Substantia nigra (tissue), 51 donors: ENCODE measurements at places on chromosomes 2 and 18.

DNA sequence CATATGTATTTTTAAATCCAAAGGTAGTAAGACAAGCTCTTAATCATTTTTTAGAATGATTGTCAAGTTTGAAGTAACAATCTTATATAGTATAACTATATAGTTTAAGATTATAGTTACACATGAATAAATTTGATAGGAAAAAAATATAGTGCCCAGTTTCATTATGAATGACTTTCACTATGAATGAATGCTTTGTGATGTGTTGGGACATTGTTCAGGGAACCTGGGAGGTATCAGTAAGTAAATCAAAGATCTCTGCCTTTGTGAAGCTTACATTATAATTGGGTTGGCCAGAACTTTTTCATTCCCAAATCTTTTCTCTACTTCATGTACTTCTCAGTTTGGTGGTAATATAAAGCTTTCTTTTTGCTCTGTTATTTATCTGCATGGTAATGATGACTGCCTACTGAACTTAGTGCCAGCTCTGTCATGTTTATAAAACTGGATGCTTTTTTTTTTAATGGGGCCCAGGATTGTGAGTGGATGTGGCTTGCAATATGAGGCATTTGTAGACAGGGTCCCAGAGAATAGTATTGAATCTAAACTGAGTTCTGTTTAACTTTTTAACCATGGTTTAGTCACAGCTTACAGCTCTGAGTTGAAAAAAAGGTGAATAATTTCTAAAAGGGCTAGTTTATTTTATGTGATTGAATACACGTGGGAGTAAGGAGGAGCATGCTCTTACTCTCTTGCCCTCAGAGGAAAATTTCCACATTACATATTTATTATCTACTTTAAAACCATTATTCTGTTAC is 23.3 kb downstream of the GLS start:
- no peak for DNase-seq

GRCh38 chr2:109591206-109591605 is 22.6 kb downstream of the SEPTIN10 start:
- no peak for DNase-seq

DNA sequence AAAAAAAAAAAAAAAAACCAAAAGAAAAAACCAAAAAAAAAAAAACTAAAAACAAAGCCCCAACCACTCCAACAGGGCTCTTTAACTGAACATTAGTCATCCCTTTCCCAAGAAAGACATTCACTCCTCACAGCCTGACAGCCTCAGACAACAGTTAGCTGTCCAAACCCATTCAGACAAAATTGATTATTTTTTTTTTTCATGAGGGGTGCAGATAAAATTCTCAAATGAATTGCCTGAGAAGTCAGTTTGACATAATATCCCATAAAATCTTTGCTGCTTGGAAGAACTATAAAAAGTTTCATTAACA is 206.1 kb upstream of the REV1 start:
- DNase-seq: no peak

- DNase-seq: no peak
Measured at GRCh38 chr2:47040651-47041050, 114.5 kb downstream of the STPG4 start.

GRCh38 chr2:174553811-174554493 is 43.7 kb downstream of the WIPF1 start:
- DNase-seq: no peak

DNA sequence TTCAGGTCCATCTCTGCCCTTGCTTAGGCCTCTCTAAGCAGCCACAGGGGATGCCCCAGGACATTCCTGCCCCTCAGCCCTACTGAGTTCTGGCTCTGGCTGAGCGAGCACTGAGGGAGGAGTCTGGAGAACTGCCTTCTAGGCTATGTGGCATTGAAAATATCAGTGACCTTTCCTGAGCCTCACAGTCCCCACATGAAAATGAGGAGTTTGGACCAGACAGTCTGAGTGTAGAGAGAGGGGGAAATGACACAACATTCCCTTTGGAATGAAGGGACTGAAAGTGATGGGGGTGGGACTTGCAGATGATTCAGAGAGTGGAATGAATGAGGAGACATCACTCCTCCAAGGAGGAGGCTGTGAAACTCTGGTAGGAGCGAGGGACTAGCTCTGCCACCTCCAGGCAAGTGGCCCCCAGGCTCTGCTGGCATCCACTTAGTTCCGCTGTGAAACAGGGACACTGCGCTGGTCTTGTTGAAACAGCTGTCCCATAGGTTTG is 8.0 kb downstream of the TNS1 start:
- DNase-seq: no peak

DNA sequence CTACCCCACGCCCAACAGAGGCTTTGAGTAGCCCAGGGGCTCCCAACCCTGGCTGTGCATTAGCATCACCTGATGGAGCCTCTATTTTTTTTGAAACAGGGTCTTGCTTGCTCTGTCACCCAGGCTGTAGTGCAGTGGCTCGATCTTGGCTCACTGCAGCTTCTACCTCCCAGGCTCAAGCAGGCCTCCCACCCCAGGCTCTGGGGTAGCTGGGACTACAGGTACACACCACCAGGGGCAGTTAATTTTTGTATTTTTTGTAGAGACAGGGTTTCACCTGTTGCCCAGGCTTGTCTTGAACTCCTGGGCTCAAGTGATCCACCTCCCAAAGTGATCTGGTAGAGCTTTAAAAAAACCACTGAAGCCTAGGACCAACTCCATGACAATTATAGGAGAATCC is 394.8 kb upstream of the ATP5MC3 start:
- DNase-seq: no peak

DNA sequence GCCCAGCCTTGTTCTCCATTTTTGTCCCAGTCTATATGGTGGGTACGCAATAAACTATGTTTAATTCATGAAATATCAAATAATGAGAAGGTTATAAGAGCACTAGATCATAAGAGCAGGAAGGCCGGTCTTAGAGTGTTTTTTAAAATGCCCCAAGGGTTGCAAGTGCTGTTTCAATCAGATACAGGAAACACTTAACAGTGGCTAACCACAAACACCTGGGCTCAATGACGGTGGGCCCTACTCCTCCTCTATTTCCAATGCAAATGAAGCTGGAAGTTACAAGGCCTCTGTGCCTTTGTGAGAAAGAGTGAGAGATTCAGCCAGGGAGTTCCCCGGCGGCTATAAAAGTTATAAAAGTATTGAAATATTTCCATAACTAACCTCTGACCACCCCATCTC is 18.9 kb upstream of the WDR33 start:
- DNase-seq: no peak

- no peak for DNase-seq
Measured at GRCh38 chr2:238043851-238044250, 16.9 kb upstream of the SCLY start.

DNA sequence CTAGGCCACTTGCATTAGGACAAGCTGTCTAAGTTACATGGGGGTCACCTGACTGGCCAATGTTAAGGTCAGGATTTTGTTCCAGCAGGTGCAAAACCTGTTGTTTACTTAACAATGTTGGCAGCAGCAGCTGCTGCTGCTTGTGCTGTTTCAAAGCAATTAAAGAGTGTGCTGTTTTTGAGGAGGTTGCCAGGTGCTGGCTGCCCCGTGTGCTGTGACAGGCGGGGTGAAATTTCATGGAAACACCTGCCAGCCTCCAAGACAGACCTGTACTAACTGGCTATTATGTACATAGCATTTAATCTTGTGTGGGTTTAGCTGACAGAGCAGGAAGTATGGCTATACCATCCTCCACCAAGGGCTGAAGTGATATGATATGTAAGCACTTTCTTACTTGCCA is 224.9 kb downstream of the ASXL3 start:
- no peak for DNase-seq

GRCh38 chr18:31774962-31775361 is 14.3 kb upstream of the SLC25A52 start:
- no peak for DNase-seq

GRCh38 chr2:11371092-11371937 is 26.9 kb upstream of the ROCK2 start:
- no peak for DNase-seq

DNA sequence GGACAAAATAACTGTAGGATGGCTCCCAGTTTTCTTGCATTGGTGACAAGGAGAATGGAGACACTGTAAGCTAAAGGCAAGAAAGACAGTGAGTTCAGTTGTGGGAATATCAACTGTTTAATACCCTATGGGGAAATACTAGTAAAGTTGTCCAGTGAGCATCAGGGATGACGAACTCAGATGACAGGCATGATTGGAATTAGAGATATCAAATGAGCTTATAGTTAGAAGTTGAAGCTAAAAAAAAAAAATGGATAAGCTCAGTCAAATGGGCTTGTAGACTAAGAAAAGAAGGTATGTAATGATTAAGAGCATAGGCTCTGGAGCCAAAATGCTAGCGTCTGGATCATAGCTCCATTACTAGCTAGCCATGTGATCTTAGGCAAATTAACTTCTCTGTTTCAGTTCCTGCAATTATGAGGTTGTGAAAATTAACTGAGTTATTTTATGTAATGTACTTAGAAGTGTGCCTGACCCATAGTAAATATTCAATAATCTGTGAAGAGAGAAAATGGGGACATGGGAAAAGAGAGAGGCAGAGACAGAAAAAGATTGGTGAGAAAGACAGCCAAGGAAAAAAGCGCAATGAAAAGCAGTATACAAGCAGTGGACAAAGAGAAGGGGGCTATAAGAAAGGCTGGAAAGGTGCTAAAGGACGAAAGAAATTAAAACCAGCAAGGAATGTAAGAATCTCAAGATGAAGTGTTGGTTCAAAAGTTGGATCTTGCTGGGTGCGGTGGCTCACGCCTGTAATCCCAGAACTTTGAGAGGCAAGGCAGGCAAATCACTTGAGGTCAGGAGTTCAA is 95.7 kb upstream of the SLC39A10 start:
- DNase-seq: no peak

DNA sequence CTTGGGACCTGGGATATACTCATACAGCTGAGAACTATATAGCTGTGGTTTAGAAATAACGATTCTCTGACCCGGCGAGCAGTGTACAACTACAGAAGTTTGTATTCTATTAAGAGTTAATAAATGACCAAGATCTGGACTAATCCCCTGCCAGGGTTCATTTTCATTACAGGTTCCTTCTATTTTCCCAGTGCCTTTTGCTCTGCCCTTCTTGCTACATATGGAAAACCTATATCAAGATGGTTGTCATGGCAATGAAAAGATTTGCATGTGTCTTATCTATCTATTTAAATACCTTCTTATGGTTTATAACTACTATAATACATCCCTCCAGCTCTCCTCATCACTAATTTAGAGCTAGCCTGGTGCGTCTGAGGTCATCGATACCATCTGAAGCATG is 965.2 kb downstream of the BCL11A start:
- DNase-seq: no peak

GRCh38 chr2:157473581-157473980 is 29.7 kb upstream of the CYTIP start:
- no peak for DNase-seq

DNA sequence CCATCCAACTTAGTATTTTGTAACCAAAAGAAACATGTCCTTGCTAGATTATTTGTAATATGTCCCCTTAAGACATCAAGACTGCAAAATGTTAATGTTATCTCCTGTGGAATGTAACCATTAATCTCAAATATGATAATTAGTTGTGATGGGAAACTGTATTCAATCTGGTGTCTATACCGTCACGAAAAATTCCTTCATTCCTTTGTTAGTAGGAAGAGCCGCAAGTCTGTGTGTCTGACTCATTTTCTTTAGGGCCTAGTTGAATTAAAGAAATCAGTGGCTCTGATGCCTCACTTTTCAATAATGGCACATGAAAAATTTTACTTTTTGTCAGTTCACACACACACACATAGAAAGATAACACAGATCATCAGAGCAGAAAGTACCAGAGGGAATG is 127.1 kb upstream of the CHAC2 start:
- no peak for DNase-seq

DNA sequence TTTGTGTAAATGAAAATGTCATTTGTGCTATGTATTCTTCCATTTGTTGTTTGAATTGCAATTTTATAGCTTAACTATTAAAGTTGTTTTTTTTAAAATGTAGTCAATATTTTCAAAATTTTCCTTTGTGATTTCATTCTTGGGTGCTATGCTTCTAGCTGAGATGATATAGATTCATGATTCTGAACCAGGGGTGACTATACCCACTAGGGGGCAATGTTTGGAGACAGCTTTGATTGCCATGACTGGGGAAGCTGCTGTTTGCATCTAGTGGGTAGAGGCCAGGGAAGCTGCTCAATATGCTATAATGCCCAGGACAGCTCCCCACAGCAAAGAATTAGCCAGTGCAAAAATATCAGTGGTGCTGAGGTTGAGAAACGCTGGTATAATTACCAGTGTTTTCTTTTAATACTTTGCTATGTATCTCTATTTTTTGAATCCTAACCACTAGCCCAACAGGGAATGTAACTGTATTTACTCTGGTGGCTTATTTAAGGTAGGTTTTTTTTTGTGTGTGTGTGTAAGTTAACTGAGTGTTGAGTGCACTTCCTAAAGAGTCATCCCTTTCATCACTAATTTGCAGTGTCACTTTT is 99.7 kb downstream of the MEP1B start:
- no peak for DNase-seq

- DNase-seq: no peak
Measured at GRCh38 chr18:55446996-55447671, 140.9 kb downstream of the TCF4 start.

GRCh38 chr2:99811544-99811943 is 321.7 kb upstream of the REV1 start:
- DNase-seq: no peak
